Inflammatory macrophage treated with lipopolysaccharide for 4 hours (primary cell): ENCODE measurements at places on chromosomes 2 and 18.
A peak's percentile ranks its signal among the peaks of the same experiment; 100 is the strongest.

- DNase-seq, result no peak
These were observed 302.4 kb downstream of the CLIP4 start for GRCh38 chr2:29417630-29418029.

- no peak for DNase-seq
These were observed 186.3 kb downstream of the TCF4 start for GRCh38 chr18:55401638-55402191.

- no peak for DNase-seq
These were observed 26.2 kb upstream of the KCNG2 start for GRCh38 chr18:79771446-79772107.

- no peak for DNase-seq
These were observed 5.6 kb upstream of the LRATD1 start for GRCh38 chr2:14626873-14627272.

GRCh38 chr2:40967451-40967850, 515.6 kb upstream of the SLC8A1 start:
- no peak for DNase-seq

DNA sequence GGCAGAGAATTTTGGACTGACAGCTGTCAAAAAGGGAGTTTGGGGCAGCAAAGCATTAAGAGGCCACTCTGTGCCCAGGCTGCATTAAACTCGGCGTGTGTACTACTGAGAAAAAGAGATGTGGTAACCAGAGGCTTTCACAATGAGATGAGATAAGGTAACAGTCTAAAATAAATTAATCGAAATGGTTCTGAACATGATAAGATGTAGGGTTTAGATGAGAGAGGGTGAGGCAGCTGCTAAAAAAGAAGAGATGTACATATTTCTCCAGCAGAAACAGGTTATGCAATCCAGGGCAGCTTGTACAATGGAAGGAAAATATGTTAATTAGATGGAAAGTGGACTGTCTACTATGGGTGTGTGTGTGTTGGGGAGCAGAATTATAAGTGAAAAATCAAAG, 39.2 kb upstream of the ACTR3 start:
- DNase-seq, result peak; percentile 33

GRCh38 chr18:54506516-54507261, 84.4 kb upstream of the DYNAP start:
- DNase-seq, result no peak

GRCh38 chr18:50748243-50749229, 71.3 kb downstream of the MRO start:
- no peak for DNase-seq

GRCh38 chr2:177245010-177245422, 19.5 kb downstream of the NFE2L2 start:
- peak; percentile 65 for DNase-seq

GRCh38 chr2:101983486-101983885, 8.3 kb upstream of the IL1R2 start:
- no peak for DNase-seq

- DNase-seq, result no peak
These were observed 130.0 kb downstream of the PLCL1 start for GRCh38 chr2:197934261-197934933.

- DNase-seq, result no peak
These were observed 53.2 kb downstream of the NYAP2 start for GRCh38 chr2:225452677-225453076.

GRCh38 chr2:216404010-216404618, 8.2 kb upstream of the SMARCAL1 start:
- DNase-seq, result peak; percentile 40
